NCI-H446 treated with DMSO at 0.1 percent for 48 hours (cell line): ENCODE measurements at places on chromosomes 2 and 18.

DNA sequence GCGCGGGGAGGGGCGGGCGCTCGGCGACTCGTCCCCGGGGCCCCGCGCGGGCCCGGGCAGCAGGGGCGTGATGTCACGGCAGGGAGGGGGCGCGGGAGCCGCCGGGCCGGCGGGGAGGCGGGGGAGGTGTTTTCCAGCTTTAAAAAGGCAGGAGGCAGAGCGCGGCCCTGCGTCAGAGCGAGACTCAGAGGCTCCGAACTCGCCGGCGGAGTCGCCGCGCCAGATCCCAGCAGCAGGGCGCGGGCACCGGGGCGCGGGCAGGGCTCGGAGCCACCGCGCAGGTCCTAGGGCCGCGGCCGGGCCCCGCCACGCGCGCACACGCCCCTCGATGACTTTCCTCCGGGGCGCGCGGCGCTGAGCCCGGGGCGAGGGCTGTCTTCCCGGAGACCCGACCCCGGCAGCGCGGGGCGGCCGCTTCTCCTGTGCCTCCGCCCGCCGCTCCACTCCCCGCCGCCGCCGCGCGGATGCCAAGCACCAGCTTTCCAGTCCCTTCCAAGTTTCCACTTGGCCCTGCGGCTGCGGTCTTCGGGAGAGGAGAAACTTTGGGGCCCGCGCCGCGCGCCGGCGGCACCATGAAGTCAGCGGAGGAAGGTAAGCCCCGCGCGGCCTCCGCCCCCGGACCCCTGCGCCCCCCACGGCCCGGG lies at the start of gene NFATC1:
Gene NFATC1, plus strand, starts transcription at position 170 of the 644 bp plus-strand sequence. Its CDS starts 295 bp downstream, at position 465.
- DNase-seq, result no peak

GRCh38 chr2:218959761-218960308 lies 369 bp downstream of the CDK5R2 start:
- DNase-seq, result no peak

GRCh38 chr2:43152186-43152585 lies 74.2 kb downstream of the ZFP36L2 start:
- no peak for DNase-seq

DNA sequence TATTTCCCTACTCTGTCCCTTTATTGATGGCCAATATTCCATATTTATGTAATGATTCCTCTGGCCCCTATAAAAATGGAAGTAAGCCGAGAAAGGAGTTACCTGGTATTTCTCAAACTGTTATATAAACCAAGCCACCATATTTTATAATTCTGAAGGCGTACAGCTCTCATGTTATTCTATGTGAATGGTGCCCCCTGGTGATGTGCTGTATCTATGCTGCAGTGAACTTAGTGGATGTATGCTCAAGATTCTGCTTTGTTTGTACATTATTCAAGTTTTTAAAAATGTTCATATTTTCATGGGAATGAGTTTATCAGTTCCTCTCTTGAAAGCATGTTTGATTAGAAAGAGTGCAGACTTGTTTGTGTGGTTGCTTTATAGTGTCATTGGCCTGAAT lies 194.5 kb upstream of the LRRTM1 start:
- no peak for DNase-seq

DNA sequence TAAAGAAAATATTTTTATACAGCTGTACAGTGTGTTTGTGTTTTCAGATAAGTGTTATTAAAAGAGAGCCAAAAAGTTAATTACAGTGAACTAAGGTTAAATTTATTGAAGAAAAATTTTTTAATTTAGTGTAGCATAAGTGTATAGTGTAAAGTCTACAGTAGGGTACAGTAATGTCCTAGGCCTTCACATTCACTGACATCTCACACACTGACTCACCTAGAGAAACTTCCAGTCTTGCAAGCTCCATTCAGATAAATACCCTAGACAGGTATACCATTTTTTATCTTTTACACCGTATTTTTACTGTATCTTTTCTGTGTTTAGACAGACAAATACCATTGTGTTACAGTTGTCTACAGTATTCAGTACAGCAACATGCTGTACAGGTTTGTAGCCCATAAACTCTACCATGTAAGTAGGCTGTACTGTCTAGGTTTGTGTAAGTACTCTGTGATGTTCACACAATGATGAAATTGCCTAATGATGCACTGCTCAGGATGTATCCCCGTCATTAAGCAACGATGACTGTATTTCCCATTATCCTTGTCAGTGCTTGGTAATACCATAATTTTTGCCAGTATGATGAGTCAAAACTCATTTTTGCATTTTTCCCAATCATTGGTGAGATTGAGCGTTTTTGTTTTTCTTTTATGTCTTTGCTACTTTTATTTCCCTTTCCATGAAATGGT lies 48.2 kb upstream of the B3GNT2 start:
- DNase-seq, result no peak

DNA sequence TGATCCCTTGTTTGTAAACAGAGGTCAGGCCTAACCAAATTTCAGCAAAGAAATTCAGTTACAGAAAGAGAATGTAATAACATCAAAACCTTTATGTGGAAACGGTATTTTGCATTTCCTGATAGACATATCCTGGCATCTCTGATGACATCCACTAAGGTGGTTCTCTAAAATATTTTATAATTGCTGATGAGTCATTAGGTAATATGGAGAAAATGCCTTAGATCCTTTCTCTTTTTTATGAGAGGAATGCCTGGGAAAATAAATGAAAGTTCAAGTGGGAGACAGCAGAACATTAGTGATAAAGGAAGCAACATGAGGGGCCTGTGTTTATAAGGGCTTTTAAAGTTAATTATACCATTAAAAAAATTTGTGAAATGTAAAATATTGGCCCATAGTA lies 72.6 kb downstream of the PLCL1 start:
- DNase-seq, result no peak

DNA sequence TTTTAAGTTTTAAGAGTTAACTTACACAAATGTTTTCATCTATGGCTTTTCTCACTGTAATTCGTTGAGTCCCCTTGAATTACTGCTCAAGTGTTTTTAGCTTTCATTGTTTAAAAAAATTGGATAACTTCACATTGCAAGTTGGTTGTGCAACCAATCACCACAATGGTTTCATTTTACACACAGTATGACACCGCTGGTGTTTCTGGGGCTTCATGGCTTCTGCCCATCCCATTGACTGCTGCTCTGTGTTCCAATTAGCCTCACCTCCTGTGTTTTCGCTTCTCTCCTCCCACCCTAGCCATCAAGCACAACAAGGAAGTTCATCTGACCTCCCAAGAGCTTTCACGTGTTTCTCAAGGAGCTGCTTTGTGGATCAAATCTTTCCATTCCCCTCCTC lies 199.1 kb upstream of the CHAC2 start:
- no peak for DNase-seq

GRCh38 chr2:74884118-74884762 lies 50.3 kb downstream of the HK2 start:
- no peak for DNase-seq

DNA sequence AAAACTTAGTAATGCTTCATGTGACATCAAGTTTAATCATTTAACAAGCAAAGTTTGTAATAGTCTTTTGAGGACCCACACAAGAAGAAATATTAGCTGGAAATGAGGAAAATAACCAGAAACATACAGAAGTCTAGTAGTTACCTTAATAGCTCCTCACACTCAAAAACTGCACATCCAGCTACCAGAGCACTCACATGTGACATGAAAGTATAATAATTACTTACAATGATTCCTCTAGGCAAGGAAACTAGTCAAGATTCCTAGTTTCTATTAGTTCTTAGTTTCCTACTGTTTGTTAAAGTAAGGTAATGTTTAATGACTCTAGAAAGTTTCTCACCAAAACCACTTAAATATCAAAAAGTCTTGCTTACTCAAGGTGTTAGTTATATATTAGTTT lies 335.8 kb downstream of the RAD51AP2 start:
- DNase-seq, result no peak

DNA sequence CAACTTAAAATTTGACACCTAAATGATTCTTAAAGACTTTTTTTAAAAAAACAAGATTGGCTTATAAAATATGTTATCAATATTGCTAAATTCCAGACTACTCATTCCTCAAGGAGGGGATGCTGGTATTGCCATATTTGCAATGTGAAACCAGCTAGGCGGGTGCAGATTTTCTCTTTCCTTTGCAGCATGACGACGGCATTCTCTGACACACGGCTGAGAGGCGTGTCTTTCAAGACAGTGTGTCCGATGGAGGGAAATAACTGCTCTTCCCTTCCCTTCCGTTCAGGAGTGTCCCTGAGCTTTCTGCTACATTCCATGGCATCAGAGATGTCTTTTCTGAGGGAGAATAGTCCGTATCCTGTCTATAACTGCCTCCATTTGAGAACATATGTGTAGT lies 38.2 kb upstream of the CNGA3 start:
- no peak for DNase-seq

GRCh38 chr2:59887366-59887765 lies 666.1 kb downstream of the BCL11A start:
- no peak for DNase-seq

GRCh38 chr2:135839713-135840112 lies 2.7 kb upstream of the LCT start:
- DNase-seq, result no peak

DNA sequence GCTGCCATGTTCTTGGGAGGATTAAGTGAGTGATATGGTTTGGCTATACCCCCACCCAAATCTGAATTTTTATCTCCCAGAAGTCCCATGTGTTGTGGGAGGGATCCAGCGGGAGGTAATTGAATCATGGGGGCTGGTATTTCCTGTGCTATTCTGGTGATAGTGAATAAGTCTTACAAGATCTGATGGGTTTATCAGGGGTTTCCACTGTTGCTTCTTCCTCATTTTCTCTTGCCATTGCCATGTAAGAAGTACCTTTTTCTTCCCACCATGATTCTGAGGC lies 291.4 kb downstream of the KCNS3 start:
- DNase-seq, result no peak

DNA sequence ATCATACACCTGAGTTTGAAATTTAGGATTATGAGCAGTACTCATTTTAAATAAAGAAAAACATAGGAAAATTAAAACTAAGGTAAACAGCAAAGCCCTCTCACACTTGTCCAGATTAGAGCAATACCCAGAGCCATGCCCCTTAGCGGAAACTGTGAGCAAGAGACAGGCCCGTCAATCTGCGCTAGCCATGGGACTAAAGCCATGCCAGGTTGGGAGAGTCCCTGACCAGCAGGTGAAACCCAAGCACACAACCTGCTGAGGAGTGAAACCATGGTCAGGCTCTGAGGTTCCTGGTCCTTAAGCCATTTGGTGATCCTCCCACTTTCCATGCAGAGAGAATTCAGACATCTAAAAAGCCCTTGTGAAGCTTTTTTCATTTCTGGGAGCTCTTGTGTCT lies 494.3 kb downstream of the STK39 start:
- DNase-seq, result no peak

DNA sequence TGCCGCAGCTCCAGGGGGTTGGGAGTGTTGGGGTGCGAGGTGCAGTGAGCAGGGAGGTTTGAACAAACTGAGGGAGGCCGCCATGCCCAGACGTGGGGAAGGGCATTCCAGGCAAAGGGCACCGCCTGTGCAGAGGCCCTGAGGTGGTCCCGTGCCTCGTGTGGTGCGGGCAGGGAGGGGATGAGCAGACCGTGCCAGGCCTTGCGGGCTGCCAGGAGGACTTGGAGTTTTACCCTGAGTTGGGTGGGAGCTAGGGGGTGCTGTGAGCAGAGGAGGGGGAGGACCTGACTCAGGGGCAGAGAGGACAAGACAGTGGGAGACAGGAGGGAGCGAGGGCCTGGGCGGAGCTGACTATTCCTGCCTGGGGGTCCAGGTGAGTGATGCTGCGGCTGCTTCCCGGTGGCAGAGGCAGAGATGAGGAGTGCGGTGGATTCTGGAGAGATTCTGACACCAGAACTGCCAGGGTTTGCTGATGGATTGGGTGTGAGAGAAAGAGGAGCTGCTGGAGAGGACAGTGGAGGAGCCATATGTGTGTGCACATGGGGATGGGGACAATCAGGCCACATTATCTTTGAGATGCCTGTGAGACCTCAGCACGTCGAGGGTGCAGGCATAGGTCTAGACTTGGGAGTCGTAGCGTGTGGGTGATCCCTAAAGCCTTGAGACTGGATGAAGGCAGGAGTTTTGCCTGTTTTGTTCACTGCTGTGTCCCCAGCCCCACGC lies 23.4 kb downstream of the ZAP70 start:
- DNase-seq, result no peak

DNA sequence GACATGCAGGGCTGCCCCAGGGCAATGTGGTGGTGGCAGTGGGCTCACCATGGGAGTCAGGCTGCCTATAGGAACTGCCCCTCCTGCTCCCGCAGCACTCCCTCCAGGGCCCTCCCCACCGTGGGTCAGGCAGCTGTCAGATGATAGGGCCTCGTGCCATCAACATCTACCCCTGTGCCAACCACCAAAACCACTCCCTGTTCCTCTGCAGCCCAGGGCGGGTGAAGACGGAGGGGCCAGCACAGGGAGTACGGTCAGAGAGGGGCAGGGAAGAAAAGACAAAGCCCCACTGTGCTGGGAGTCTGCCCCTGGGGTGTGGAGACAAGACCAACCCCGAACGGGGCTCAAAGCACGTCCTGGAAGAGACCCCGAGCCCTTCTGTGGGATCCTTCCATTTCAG lies 97.4 kb downstream of the TNS1 start:
- DNase-seq, result no peak

DNA sequence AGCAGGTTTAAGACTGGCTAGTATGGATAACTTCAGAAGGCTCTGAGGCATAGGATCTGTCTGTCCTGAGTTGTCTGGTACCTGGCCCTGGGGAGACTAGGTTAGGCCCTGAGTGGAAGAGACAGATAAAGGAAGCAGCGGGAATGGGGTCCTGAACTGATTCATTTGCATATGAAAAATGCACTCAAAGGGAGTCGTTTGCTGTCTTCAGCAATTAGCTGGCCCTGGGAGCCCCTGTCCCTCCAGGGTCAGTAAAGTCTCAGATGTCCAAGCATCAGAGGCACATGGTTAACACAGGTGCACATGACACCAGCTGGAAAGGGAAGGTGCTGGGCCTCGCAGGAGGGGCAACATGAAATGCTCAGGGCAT lies 172.4 kb downstream of the ACOXL start:
- no peak for DNase-seq

GRCh38 chr2:189066037-189066436 lies 91.9 kb downstream of the COL3A1 start:
- no peak for DNase-seq

GRCh38 chr2:101870444-101870843 lies 121.3 kb upstream of the IL1R2 start:
- DNase-seq, result no peak

GRCh38 chr2:42248846-42249245 lies 79.7 kb downstream of the EML4 start:
- no peak for DNase-seq

GRCh38 chr2:127047054-127047453 lies 59.9 kb downstream of the BIN1 start:
- no peak for DNase-seq

- no peak for DNase-seq
These were observed 252.5 kb downstream of the ETAA1 start for GRCh38 chr2:67649331-67650261.

DNA sequence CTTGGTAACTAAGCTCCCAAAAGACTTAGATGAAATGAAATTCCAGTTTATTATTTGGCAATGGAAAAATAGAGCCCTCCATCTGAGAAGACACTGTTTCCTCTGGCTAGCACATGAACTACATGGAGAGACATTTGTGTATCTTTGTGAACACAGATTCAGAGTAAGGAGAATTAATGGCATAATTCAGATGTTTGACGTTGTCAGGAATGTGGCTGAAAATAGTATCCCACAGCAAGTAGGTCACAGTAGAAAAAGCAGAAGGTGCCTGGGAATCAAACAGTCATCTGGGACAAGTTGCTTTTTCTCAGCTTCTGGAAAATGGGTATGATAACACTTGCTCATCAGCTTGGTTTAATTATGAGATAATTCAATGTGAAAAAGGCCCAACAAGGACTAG lies 288.6 kb downstream of the PTPRM start:
- no peak for DNase-seq

- DNase-seq, result no peak
These were observed 41.4 kb downstream of the PKP4 start for GRCh38 chr2:158498043-158498748.

GRCh38 chr2:100246163-100247145 lies 75.8 kb downstream of the LONRF2 start:
- DNase-seq, result no peak
